ENCODE measurements at places on chromosomes 3 and 15. TPM values are rescaled to one million over a fixed set of nuclear protein-coding genes. Genes with fewer than 3 reads are reported as not detected.

The TEX55 gene
- not detected for total RNA-seq

DNA sequence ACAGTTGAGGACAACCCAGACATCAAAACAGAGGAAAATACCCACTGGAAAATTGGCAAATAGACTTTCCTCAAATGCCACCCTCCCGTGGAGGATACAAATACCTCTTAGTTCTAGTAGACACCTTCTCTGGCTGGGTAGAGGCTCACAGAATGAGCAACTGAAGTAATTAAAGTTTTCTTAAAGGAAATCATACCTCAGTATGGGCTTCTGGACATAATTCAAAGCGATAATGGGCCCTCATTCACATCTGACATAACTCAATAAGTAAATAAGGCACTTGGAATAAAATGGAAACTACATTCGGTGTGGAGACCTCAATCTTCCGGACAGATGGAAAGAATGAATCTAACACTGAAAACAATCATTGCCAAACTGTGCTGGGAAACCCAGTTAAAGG, 115.2 kb upstream of the PLCL2 start:
- DNase-seq, result no peak

DNA sequence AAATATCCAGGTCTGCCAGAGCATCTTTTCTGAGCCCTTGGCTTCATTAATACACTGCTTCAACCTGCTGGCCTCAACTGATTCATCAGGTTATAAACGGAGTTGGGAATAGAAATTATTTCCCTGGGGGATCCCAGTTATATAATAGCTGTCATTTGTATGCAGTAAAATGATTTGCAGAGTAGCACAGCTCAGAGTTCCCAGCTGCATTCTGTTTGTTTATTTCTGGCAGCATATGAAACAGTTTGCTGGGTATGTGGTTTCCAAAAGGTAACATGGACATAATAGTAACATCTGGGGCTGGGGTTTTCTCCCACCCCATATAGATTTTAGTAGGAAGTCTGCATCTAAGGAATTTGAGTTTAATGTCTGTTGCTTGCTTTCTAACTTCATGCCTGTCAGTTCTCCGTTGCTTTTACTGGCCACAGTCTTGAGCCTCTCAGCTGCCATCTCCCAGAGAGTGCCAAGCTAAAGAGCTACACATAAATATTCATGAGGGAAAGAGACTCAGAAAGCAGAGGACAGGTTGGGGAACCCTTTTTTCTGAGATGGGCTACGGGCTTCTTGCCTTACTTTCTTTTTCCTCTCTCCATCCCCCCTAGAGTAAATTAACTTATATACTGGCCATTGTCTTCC, 124.6 kb downstream of the TMEM108 start:
- no peak for DNase-seq

DNA sequence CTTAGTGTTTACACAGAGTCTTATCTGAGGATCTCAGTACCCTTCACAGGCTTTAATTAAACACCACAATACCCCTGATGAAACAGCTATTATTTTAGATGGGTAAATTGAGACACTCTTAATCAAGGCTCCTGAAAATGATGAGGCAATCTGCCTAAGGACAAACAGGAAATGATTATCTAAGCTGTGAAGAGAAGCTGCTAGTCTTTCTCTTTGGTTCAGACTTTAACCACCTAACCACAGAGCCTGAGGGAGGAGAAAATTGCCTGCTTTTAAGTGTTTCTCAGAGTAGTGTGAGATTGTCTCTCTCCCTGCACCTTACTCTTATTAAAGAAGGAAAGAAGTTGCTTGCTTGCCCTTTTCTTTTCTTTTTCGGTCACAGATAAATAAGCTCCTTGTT, 364.3 kb upstream of the ADAMTS9 start:
- DNase-seq, result no peak

DNA sequence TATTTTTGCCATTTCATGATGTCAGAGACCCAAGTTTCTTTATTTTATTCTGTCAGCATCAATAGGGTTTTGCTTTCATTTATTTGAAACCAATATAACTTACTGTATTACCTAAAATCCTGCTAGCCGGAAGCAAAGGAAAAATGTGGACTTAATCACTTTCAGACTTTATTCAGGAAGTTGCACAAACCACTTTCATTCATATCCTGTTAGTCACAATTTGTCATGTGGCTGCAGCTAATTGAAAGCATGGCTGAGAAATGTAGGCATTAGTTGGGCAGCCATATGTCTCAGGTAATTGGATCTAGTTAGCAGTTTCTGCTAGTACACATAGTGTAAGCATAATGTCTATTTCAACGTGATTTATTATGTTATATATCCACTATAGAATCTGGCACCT, 462.3 kb upstream of the SGO1 start:
- no peak for DNase-seq

DNA sequence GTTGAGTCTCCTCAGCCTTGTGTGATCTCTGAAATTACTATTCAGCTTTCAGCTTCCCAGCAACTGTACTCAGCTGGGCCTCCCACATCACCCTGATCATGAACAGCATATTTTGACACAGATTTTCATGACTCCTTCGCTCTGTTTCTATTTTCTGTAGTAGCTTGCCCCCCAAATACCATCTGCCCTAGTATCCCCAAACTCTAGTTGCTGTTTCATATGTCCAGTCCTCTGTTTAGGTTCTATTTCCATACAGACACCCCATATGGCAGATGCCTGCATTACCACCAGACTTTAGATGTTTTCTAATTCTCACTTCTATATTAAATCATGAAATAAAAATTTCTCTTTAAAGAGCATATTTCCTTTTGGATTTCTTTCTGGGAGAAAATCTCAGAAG, 217.2 kb upstream of the ARPP21 start:
- DNase-seq, result no peak

DNA sequence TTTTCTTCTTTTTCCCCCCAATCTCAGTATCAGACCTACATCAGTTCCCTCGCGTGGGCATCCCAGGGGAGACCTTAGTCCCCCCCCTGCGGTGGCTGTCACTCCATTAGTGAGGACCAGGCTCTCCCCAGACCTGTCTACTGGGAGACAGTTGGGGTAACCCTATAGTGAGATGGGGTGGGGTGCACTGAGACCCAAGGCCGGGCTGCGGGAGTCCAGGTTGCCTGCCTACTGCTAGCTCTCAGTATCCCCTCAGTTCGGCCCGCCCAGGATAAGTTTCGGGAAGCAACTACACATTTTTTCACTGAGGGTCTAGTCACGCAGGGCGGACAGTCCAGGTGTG, 671 bp upstream of the DCUN1D1 start:
- no peak for DNase-seq

The GOLGA8G gene
- not detected for total RNA-seq

DNA sequence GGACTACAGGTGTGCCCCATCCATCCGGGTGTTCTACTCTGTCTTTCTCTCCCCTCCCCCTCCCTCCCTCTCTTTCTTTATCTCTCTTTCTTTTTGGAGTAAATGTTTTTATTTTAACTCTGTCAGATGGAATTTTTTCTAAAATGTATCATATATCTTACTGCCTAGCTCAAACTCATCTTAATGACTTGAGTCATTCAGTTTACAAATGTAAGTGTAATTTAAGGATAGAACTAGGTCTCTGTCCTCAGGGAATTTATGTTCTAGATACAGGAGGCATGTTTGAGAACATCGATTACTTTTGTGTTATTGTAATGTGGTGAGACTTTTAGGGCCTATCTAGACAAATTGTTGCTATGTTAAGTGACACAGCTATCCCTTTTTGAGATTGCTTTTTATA, 3.5 kb downstream of the TBC1D23 start:
- no peak for DNase-seq

GRCh38 chr3:156792945-156793344, 33.2 kb upstream of the LEKR1 start:
- DNase-seq, result no peak

GRCh38 chr3:112405845-112406244, 72.9 kb downstream of the CD200 start:
- no peak for DNase-seq

The PLSCR2 gene
- 0.39 TPM for total RNA-seq

DNA sequence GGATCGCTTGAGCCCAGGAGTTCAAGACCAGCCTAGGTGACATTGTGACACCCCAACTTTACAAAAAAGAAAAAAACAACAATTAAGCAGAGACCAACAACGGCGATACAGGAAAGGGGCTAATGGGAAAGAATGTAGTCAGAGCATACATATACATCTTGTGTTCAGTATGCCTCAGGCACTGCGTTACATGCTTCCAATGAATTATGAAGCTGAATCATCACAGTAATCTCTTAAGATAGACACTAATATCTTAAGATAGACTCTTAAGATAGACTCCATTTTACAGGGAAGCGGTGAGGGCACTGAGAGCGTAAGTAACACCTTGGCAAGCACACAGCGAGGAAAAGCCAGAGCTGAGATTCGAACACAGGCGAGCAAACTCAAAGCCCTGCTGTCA, 6.1 kb upstream of the LDHAL6B start:
- DNase-seq, result no peak

GRCh38 chr3:128349963-128350599, 116.6 kb downstream of the DNAJB8 start:
- DNase-seq, result no peak

The PCLAF gene
- 27.2 TPM for total RNA-seq

GRCh38 chr3:13136426-13136825, 63.2 kb upstream of the IQSEC1 start:
- DNase-seq, result no peak

DNA sequence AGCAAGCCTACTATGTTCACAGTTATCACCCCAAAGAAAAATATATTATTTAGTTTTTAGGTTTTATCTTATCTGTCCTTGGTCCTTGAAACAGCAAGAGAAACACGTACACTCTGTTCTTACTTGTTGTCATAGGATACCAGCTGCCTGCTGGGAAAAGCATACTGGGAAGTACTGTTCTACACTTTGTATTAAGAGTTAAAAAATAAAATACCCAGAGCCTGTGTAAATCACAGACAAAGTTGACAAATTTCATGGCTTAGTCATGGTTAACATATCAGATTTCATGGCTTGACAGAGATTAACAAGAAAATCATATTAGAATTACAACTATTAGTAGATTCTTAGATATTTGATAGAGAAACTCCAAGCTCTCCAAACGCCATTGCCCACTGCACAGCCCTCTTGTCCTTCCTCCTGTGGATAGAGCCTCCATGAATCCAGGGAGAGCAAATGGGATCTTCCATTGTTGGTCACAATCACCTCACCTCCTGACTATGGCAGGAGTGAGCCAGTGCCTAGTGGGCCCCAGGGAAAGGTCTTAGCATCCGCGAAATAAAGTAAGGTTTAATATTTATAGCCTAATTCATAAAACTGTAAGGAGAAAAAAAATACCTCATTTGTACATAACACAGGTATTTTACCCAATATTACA, 128.1 kb upstream of the WNT5A start:
- DNase-seq, result no peak

- DNase-seq, result no peak
Observed at GRCh38 chr3:168977716-168978374, 685.7 kb downstream of the MECOM start.

- DNase-seq, result no peak
Observed at GRCh38 chr15:100166313-100166712, 175.5 kb downstream of the ADAMTS17 start.

DNA sequence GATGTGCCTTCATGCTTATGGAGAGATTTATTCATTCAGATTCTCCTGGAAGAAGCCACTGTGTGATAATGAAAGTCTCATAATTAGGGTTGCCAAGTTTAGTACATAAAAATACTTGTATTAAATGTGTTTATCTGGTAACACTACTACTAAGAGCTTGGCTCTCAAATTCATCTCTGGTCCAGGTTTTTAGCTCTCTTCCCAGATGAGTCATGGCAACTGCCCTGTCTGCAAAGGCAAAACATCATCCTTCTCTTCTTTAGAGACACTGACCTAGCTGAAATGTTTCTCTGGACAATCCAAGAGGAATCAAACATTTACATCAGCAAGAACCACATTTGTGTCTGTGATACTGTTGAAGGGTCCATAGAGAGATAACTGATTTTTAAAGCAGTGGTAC, 269.6 kb downstream of the ROBO2 start:
- no peak for DNase-seq

- no peak for DNase-seq
Observed at GRCh38 chr3:114089675-114090074, 33.1 kb downstream of the QTRT2 start.

The IMPG2 gene
- 0.09 TPM for total RNA-seq

- DNase-seq, result peak; percentile 91
Observed at GRCh38 chr3:141050576-141051442, at the start of gene SPSB4. TSS of gene SPSB4 (plus strand) at chr3:141051347. CDS start at chr3:141066105, 14,758 bp downstream.
